Posterior cingulate gyrus (tissue), 11 donors: ENCODE measurements at places on chromosomes 7 and 10.

DNA sequence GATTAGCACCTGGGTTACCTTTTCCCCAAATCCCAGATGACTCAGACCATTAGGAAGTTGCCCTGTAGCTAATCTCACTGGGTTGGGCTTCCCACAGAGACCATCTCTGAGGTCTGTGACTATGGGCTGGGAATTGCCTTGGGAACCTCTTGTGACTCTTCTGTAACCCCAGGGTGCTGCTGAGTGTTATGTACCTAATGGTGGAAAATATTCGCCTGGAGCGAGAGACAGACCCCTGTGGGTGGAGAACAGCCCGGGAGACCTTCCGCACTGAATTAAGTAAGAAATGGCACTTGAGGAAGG lies 20.0 kb downstream of the STRIP2 start:
- no peak for DNase-seq

GRCh38 chr7:81692146-81692905 lies 77.5 kb downstream of the HGF start:
- DNase-seq: no peak

GRCh38 chr7:137935884-137936508 lies 65.9 kb downstream of the CREB3L2 start:
- no peak for DNase-seq

GRCh38 chr10:77905781-77906180 lies 20.8 kb downstream of the DLG5 start:
- no peak for DNase-seq
